Stimulated activated CD4-positive, alpha-beta T cell treated with anti-CD3 and anti-CD28 coated beads, Interleukin-15, amount 100 ng/mL, for 1 hour (primary cell): ENCODE measurements at places on chromosomes 5 and 9.

DNA sequence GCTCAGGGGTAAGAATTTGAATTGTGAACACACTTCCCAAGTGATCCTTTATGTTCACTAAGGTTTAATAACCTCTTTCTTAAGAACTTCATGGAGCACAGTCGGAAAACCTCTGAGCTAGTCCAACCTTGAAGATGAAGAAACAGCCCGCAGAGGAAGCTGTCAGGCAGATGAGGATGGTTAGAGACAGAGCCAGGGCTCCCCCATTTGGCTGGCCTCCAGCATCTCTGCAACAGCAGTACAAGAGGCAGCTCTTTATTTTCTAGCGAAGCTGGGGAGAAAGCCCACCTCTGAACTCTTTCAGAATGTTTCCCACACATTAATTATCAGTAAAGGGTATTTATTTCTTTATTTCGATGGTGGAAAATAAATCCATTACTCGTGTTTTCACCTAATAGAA, 350.8 kb downstream of the DMRT2 start:
- DNase-seq, result no peak

DNA sequence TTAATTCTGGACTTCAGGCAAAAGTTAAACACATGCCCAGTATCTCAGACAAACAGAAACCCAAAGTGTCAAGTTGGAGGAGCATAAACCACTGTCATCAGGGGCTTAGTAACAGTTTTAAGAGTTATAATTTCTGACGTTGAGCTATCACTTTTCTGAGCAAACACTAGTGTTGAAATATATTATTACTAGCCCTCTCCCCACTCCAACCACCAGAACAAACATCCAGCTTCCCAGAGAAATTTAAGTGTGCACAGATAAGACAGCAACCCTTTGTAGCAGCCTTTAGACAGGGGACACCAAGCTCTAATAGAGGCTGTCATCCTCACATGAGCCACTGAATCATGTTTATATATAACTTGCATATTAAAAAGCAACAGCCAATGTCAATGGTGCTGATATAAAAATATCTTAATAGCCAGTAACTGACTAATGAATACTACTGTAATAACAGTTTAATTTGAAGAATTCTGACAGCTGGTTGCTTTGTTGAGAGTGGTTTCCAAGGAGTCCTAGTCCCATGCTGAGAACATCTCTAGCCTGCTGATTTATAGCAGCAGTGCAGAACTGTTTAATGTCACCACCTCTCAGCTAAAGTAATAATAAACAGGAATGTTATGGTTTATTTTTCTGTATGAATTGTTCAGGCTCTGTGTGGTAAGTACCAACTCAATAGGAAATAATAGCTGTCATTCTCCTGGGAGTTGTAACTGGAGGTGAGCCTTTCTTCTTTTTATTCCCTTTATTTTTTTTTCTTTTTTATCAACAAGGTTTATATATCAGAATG, 528.7 kb upstream of the ZNF608 start:
- DNase-seq, result no peak

GRCh38 chr5:17989567-17990563, 355.6 kb downstream of the TAF11L14 start:
- DNase-seq, result no peak

DNA sequence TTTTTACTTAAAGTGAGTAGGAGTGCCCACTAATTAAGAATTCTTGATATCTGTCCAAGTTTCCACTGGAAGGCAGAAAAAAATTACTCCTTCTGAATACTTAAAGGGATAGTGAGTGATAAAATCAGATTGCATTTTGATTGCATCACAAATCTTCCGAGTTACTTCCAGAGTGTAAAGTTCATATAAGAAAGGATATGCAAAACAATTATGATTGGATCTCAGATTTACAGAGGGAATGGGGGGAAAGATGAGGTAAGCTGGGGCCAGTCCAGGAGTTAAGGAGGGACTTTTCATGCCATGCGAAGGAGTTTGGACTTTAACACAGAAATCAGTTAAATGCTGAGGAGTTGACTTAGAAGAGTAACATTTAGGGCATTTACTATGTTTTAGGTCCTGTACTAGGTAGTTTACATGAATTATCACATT, 9.3 kb upstream of the RNF145 start:
- DNase-seq, result no peak

DNA sequence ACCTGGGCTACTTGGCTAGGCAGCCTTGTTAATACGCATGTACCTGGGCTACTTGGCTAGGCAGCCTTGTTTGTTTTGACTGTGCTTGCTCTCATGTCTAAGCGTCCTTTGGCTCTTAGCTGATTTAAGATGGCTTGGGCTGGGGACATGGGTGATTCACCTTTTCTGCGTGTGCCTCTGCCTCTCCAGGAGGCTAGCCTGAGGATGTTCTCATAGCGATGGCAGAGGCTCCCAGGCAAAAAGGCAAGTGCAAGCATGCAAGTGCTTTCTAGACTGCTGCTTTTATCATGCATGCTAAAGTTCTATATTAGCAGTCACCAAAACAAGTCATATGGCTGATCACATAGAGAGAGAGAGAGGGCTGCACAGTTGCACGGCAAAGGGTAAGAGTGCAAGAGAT, 300.5 kb downstream of the IRX1 start:
- no peak for DNase-seq

- no peak for DNase-seq
Observed at GRCh38 chr9:83349031-83349430, 189.2 kb downstream of the FRMD3 start.

GRCh38 chr5:31692561-31693221, 53.8 kb downstream of the PDZD2 start:
- no peak for DNase-seq

DNA sequence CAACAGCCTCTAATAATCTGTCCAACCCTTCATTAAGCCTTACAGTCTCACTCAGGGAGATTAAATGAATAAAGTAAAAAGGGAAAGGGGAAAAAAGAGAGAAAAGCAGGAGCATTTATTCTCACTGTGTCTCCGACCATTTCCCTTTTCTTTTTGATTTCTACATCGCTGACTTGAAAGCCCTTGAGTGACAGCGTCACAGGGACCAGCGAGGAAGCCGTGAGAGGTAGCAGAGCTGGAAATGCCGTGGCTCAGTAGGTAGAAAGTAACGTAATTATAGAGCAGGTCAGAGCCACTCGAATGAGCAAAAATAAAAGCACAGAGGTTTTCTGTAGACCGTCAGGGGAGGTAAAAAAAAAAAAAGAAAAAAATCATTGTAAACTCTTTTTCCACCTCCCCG, 52.4 kb downstream of the ASS1 start:
- DNase-seq, result no peak

DNA sequence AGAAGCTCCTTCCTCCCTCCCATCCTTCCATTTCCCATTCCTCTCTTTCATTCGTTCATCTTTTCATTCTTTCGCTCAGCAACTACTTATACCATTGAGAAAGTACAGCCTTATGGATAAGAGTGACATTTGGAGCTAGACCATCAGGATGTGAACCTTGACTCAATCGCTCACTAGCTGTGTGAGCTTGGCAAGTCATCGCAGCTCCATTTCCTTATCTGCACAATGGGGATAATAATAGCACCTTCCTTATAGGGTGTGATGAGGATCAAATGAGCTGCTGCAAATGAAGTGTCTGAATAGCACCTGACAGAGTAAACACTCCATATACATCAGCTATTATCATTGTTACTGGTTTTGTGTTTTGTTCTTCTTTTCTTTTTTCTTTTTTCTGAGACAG, 28.1 kb upstream of the SYNPO start:
- no peak for DNase-seq

DNA sequence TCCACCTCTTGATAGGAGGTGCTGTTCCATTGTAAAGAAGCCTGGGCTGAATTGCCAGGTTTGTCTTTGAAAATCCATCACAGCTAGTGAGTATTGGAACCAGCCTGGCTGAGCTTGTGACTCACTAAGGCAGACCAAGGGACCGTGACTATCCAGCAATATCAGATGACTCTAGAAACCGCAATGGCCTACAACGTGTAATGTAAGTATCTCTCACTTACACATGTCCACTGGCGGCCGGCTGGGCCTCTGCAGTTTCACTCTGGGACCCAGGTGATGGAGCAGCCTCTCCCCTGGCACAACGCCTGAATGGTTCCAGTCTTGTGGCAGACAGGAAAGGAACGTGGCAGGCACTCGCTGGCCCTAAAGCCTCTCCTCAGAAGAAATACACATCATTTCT, 3.1 kb upstream of the HRH2 start:
- no peak for DNase-seq

GRCh38 chr5:122858451-122858850, 13.0 kb downstream of the SNX24 start:
- DNase-seq, result no peak

DNA sequence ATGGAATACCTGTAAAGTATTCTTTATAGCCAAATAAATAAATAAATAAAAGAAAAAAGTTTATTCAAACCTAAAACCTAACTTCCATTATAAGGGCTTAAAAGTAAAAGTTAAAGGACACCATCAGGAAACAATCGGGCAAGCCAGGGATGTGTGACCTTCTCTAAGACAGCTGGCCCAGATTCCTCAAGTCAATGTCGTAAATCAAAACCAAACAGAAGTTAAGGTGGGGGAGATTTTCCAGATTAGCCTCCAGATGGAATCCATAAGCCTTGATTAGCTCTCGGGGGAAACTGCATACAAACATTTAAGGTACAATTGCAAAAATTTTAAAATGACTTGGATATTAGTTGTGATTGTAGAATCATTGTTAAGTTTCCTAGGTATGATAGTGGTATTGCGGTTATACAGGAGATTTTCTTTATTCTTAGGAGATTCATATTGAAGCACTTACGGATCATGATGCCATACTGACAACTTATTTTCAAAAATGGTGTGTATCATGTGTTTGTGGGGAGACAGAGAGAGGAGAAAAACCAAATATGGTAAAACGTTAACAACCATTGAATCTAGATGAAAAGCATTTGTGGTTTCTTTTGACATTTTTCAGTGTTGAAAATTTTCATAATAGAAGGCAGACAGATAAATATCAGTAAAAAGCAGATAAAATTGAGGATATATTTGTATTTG, 21.5 kb upstream of the MGAT1 start:
- no peak for DNase-seq

GRCh38 chr5:98933445-98934072, 4.8 kb upstream of the CHD1 start:
- no peak for DNase-seq

- DNase-seq, result no peak
Observed at GRCh38 chr9:116262448-116262847, 108.9 kb downstream of the PAPPA start.

- no peak for DNase-seq
Observed at GRCh38 chr9:114015607-114016006, 62.5 kb downstream of the AMBP start.

GRCh38 chr5:159178978-159179377, 30.4 kb downstream of the RNF145 start:
- no peak for DNase-seq

- no peak for DNase-seq
Observed at GRCh38 chr9:20618361-20618802, 3.9 kb downstream of the MLLT3 start.

DNA sequence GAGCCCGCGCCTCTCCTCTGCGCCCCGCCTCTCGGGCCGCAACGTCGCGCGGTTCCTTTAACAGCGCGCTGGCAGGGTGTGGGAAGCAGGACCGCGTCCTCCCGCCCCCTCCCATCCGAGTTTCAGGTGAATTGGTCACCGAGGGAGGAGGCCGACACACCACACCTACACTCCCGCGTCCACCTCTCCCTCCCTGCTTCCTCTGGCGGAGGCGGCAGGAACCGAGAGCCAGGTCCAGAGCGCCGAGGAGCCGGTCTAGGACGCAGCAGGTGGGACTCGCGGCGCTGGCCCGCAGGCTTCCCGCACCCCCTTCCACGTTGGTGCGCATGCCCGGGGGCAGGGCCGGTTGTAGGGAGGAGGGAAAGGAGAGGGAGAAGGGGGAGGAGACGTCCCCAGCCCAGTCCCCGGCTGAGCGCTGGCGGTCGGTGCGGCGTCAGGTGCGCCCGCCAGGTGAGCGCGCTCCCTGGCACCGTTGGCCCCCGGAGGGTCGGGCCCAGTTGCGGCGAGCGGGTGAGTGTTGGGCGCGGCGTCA, at the start of gene OCLN:
OCLN (plus strand) TSS at position 400 of the 532 bp plus-strand sequence. CDS start 11,455 bp downstream, outside the sequence.
- DNase-seq, result no peak

- DNase-seq, result no peak
Observed at GRCh38 chr5:35803191-35803651, 53.5 kb upstream of the IL7R start.
